Hematopoietic multipotent progenitor cell (in vitro differentiated cells): ENCODE measurements at places on chromosomes 3 and 15.

DNA sequence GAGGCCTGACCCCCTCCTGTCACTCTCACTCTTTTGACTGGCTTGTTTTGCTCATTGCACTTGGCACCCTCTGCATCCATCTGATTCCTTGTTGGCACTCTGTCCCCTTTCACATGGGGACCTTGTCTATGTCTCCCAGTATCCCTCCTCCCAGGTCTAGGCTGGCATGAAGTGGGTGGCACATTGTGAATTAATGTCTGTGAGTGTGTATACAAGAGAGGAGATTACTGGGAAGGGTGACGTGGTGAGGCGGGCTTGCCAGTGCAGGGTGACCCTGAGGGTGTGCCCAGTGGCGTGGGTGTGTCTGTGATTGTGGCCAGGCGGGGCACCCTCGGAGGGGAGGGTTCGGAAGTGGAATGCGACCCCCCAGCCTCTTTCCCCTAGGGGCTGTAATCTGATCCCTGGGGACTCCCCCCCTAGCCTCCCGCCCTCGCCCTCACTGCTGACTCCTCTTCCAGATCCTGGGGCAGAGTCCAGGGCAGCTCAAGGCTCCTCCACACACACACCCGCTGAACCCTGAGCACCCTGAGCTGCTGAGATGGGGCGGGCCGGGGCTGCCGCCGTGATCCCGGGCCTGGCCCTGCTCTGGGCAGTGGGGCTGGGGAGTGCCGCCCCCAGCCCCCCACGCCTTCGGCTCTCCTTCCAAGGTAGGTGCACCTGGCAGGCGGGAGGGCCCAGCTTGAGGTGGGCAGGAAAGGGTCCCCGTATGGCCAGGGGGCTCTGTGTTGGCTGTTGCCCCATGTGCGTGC lies at the start of gene SEMA3B:
SEMA3B (plus strand) TSS at position 445 of the 749 bp plus-strand sequence; CDS start at position 539, 94 bp downstream.
- no peak for DNase-seq

DNA sequence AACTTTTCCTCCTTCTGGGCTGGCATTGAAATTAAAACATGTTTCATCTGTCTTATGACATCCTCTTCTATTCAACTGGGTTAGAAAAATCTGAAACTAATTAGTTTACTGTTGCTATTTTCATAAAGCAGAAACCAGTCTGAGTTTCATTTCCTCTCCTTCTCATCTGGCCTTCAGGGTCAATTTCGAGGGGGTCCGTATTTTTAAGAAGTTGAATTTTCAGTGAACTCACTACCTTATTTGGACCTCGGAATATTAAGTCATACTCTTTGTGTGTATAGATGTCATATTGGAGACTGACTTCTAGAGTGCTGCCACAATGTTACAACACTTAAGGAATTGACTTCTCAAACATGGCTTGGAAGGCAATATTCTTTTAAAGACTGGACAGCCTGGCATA lies 485.9 kb downstream of the SQOR start:
- DNase-seq: no peak

- no peak for DNase-seq
These were observed 1.8 kb upstream of the CSPG5 start for GRCh38 chr3:47580481-47580880.

DNA sequence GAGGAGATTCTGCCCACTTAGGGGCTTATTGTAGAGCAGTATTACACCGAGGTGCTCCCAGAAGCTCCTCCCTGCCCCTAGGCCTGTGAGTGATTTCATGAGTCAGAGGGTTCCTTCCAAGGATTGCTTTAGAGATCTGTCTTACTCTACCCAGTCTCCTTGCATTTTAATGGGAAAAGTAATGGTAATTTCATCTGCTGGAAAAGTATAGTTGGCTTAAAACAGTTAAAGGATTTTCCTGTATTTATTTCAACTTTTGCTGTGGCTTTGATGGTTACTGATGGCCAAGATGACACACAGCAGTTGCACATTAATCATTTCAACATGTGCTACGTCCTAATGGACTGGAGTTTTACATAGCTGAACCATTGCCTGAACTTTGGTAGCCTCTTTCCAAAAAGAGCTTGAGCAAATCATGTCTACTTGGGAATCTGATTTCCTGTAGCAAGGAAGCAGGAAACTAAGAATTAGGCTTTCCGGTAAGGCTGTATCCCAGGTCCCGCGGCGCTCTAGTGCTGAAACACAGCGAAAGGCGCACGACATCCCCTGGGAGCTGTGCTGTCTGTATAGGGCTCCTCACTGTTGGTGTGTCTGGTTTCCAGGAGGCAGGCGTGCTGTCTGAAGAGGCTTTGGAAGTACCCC lies 9.2 kb upstream of the PGPEP1L start:
- DNase-seq: no peak

DNA sequence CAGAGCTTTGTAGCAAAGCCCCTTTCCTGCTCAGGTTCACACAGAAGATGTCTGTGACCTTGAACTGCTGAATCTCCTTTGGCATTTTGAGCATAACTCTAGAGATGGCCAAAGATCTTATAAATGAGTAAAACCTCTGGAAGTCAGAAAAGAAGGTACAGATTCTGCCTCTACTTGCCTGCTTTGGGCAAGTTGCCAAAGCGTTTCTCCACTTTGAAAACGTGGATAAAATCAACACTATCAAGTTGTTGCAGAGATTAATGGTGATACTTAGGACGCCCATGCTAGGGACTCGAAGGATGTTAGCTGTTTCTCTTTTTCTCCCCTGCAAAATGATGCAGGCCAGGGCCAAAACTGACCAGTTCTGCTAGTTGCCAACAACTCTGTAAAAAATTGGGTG lies 68.0 kb upstream of the CMTM7 start:
- DNase-seq: no peak

GRCh38 chr3:112136046-112136445 lies 3.0 kb upstream of the GCSAM start:
- no peak for DNase-seq
